Hair follicle dermal papilla cell (primary cell): ENCODE measurements at places on chromosomes 2 and 18. TPM values are rescaled to one million over a fixed set of nuclear protein-coding genes. Genes with fewer than 3 reads are reported as not detected.

Gene AGXT
- total RNA-seq, result not detected in 2 replicates

Gene CHST9
- not detected in 2 replicates for total RNA-seq

Gene CIAO1
- total RNA-seq, result 90.3 and 110 TPM in 2 replicates

Gene NHEJ1
- total RNA-seq, result 21.1 and 22.2 TPM in 2 replicates

Gene GKN1
- not detected in 2 replicates for total RNA-seq

Gene ALPG
- not detected in 2 replicates for total RNA-seq

Gene RFTN2
- total RNA-seq, result 10.4 and 17.5 TPM in 2 replicates

Gene PROKR1
- not detected in 2 replicates for total RNA-seq

Gene TUBA4B
- total RNA-seq, result not detected in 2 replicates

Gene LDLRAD4
- total RNA-seq, result 0.12 and 0.65 TPM in 2 replicates

Gene COLEC12
- total RNA-seq, result 297 and 345 TPM in 2 replicates

Gene LYPD1
- total RNA-seq, result under 0.01 and 0.12 TPM in 2 replicates

Gene TTC31
- total RNA-seq, result 17.0 and 19.0 TPM in 2 replicates

Gene FAM110C
- total RNA-seq, result under 0.01 TPM in 1 of 2 replicates, not detected in the other

Gene UGT1A6
- not detected in 2 replicates for total RNA-seq

Gene VWC2L
- total RNA-seq, result under 0.01 TPM in 1 of 2 replicates, not detected in the other

Gene SMC6
- total RNA-seq, result 17.6 and 19.1 TPM in 2 replicates

Gene SERTAD2
- 39.5 and 43.8 TPM in 2 replicates for total RNA-seq

Gene DYNAP
- not detected in 2 replicates for total RNA-seq
